ENCODE measurements at places on chromosomes 16 and 17.
A peak's percentile ranks its signal among the peaks of the same experiment; 100 is the strongest.

DNA sequence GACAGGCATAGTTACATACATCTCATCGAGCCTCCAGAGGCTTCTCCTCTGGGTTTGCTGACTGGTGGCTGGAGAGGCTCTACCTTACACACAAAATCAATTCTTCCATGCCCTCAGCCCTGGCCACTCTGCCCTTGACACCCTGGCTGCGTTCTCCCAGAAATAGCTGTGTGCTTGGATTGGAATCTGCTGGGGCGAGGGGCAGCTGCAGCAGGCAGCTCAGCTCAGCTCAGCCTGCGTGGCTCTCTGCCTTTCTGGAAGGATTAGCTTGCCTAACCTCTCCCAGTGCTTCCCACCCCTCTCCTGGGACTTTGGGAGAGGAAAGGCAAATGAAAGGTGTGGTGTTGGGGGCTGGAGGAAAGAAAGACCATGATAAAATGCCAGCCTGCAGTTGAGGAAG lies 216.1 kb downstream of the ENGASE start:
- no peaks in the 10 kb centered on the region for H3K4me1 ChIP-seq
- peaks cover 71% of the 10 kb centered on the region for H3K27me3 ChIP-seq

DNA sequence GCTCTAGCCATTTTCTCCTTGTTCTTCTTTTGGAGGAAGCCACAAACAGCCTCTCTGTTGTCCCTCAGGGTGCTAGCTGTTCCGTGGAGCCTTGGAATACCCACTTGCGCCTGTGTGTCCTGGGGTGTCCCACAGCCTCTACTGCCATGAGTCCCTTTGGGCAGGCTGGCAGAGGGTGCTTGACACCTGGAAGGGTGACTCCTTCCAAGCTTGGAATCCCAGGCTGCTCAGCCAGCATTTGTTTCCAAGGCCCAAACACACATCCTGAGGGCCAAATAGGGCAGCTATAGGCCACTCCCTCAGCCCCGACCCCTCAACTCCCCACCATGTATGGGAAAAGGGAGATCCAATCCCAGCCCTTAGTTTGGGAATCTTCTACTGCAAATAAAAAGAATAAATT lies 14.9 kb downstream of the ZNHIT3 start:
- DNase-seq, result no peak
- peaks cover 3% of the 10 kb centered on the region for H3K4me1 ChIP-seq
- H3K36me3 ChIP-seq, result peaks cover 8% of the 10 kb centered on the region
- H3K4me3 ChIP-seq, result no peak overlapping the region
- no peaks in the 10 kb centered on the region for H3K27me3 ChIP-seq

DNA sequence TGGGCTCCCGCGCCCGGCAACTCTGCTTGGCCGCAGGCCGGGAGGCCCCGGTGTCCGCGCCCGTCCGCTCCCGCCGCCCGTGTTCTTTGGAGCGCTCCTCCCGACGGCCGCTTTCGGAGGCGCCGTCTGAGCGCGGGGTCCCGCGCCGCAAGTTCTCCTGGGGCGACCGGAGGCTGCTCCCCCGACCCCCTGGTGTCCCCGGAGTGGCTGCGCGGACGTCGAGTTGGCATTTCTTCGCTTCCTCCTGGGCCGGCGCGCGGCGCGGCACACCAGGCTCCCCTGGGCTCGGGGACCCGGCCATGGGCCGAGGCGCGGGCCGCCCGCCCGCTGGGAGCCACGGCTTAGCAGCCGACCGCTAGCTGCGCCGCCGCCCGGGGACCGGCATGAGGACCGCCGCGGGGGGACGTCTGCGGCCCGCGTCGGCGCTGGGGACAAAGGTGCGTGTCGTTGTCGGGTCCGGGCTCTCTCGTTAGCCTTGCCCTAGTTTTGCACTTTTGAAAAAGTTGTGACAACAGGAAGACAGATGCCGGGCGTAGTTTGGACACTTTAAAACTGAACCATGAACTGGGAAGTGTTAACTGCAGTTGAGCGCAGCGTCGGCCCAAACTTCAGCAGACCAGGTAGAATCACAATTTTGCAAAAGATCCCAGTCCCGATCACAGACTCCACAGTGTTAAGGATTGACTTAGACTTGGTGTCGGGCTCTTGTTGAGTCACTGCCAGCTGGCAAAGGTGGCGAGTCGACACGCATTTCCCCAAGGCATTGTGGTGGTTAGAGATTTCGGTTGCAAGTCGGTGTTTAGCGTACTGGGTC lies 700 bp downstream of the UBN1 start:
- H3K36me3 ChIP-seq, result peaks cover 13% of the 10 kb centered on the region
- peaks cover 46% of the 10 kb centered on the region for H3K4me1 ChIP-seq
- H3K4me3 ChIP-seq, result peak overlapping the region; percentile 90
- H3K27ac ChIP-seq, result peak overlapping the region; percentile 88

GRCh38 chr17:73231395-73231794 lies 30.3 kb downstream of the CPSF4L start:
- H3K27me3 ChIP-seq, result no peaks in the 10 kb centered on the region
- peak overlapping the region; percentile 96 for H3K27ac ChIP-seq
- H3K36me3 ChIP-seq, result peaks cover 22% of the 10 kb centered on the region
- H3K4me3 ChIP-seq, result peak overlapping the region; percentile 94
- H3K4me1 ChIP-seq, result peaks cover 38% of the 10 kb centered on the region

DNA sequence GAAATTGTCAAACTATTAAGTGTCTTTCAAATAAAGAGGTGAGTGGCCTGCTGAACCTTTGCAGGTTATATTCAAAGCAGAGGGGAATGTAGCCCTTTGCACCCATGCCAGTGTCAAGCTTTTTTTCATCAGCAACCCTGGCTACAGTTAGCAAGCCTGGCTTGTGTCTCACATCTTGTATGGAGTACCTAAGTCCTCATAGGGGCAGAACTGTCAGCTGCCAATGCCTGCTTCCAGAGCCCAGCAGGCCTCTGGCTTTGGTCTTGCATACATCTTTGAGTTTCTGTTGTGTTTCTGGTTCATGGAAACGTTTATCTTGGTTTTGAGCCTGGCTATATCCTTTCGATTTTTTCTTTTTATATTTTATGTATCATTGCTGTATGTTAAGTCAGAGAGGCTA lies 26.8 kb downstream of the REXO5 start:
- H3K27me3 ChIP-seq, result no peaks in the 10 kb centered on the region
- H3K4me1 ChIP-seq, result no peaks in the 10 kb centered on the region
- H3K27ac ChIP-seq, result no peak overlapping the region
- H3K36me3 ChIP-seq, result peaks cover 25% of the 10 kb centered on the region

DNA sequence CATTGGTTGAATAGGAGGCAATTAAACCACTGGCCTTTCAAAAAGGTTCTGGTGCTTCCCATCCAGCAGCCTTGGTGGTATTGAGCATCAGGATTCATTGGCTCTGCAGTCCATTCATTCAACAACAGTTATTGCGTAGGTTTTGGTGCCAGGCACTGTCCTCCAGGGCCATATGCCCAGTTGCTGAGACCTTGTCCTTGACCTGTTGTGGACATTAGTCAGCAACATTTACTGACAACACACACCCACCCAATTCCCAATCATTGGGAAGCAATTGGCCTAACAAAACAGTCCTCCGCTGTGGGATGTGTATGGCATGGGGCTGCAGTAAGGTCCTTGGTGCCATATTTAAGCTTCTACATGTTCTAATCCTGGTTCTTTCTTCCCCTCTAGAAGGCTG lies 82.2 kb downstream of the AXIN2 start:
- peaks cover 4% of the 10 kb centered on the region for H3K27me3 ChIP-seq
- no peak overlapping the region for H3K4me3 ChIP-seq
- no peaks in the 10 kb centered on the region for H3K36me3 ChIP-seq
- no peak overlapping the region for H3K27ac ChIP-seq
- H3K4me1 ChIP-seq, result peaks cover 5% of the 10 kb centered on the region

GRCh38 chr16:84603140-84603816 lies 14.6 kb downstream of the COTL1 start:
- no peak for DNase-seq
- H3K36me3 ChIP-seq, result peaks cover 15% of the 10 kb centered on the region
- peak overlapping the region; percentile 46 for H3K27ac ChIP-seq

- H3K4me1 ChIP-seq, result peaks cover 8% of the 10 kb centered on the region
- peaks cover 7% of the 10 kb centered on the region for H3K27me3 ChIP-seq
- no peak overlapping the region for H3K4me3 ChIP-seq
- no peak overlapping the region for H3K27ac ChIP-seq
- no peak for DNase-seq
Measured at GRCh38 chr16:84323606-84324005, 28.9 kb downstream of the WFDC1 start.

GRCh38 chr17:45666046-45666600 lies 118.0 kb upstream of the CRHR1 start:
- no peak overlapping the region for H3K27ac ChIP-seq
- H3K36me3 ChIP-seq, result no peaks in the 10 kb centered on the region
- H3K4me1 ChIP-seq, result no peaks in the 10 kb centered on the region
- no peak for DNase-seq

DNA sequence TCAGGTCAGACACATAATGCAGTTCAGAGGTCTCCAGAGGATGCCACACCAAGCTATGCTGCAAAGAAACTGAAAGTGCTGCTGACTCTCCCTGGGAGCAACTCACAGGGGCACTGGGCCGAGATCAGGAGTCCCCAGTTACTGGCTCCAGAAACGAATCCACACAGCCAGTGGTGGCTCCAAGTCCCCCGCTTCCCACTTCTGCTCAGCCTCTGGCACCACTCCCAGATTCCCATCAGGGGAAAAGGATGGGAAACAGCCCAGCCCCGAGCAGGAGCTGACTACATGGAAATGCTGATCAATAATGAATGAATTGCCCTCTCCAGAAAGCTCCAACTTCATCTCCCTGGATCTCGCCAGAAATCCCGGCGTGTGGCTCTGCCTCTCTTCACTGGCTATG lies 62.3 kb upstream of the CDH5 start:
- H3K27ac ChIP-seq, result no peak overlapping the region
- no peaks in the 10 kb centered on the region for H3K4me1 ChIP-seq
- peaks cover 20% of the 10 kb centered on the region for H3K27me3 ChIP-seq
- no peak overlapping the region for H3K4me3 ChIP-seq
- peak; percentile 61 for DNase-seq

Measured in type B pancreatic cell (in vitro differentiated cells).